Esophagus squamous epithelium (tissue), 5 donors: ENCODE measurements at places on chromosomes 1 and 21.
A peak's percentile ranks its signal among the peaks of the same experiment; 100 is the strongest.

- no peaks in the 10 kb centered on the region for H3K27me3 ChIP-seq
- H3K27ac ChIP-seq = peak overlapping the region; percentile 66
- H3K4me3 ChIP-seq = peak overlapping the region; percentile 84
- DNase-seq = no peak
- peaks cover 73% of the 10 kb centered on the region for H3K4me1 ChIP-seq
Measured at GRCh38 chr1:6496890-6497214, 5.4 kb upstream of the PLEKHG5 start.

DNA sequence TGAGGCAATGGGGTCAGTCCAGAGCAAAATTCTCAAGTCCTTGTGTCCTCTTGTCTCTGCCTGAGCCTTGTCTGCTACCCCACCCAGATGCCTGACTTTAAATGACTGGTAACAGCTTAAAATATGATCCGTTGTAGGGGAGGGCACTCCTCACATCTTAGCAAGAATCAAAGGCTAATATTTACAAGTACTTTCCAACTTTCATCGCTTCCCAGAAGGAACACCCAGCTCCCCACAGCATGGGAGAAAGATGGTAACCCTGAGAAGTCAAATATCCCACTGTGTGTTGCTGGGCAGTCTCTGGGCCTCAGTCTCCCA, 5.2 kb downstream of the ECE1 start:
- H3K4me3 ChIP-seq = no peak overlapping the region
- H3K36me3 ChIP-seq = no peaks in the 10 kb centered on the region
- H3K27ac ChIP-seq = peak overlapping the region; percentile 72
- H3K4me1 ChIP-seq = peaks cover 91% of the 10 kb centered on the region
- DNase-seq = no peak
- no peaks in the 10 kb centered on the region for H3K27me3 ChIP-seq

GRCh38 chr1:14946684-14947238, 206.8 kb upstream of the TMEM51 start:
- H3K4me3 ChIP-seq = peak overlapping the region; percentile 28
- peak overlapping the region; percentile 93 for H3K27ac ChIP-seq
- no peaks in the 10 kb centered on the region for H3K36me3 ChIP-seq

DNA sequence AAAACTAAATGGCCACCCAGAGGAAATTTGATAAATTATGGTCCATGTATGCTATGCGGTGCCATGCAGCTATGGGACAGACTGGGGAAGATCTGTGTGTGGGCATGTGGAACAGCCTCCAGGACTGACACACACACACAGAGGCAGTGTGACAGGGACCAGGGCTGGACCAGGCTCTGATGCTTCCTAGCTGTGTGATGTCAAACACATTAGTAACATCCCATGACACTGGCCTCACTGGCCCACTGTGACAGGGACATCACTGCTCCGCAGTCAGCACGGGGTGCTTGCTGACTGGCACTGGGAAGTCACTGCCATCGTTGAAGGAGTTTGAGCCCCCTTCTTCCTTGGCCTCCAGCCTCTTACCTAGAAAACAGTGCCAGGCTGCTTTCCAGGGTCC, 13.9 kb downstream of the RAP1GAP start:
- no peaks in the 10 kb centered on the region for H3K36me3 ChIP-seq
- H3K27me3 ChIP-seq = peaks cover 31% of the 10 kb centered on the region
- no peak for DNase-seq
- no peak overlapping the region for H3K27ac ChIP-seq

DNA sequence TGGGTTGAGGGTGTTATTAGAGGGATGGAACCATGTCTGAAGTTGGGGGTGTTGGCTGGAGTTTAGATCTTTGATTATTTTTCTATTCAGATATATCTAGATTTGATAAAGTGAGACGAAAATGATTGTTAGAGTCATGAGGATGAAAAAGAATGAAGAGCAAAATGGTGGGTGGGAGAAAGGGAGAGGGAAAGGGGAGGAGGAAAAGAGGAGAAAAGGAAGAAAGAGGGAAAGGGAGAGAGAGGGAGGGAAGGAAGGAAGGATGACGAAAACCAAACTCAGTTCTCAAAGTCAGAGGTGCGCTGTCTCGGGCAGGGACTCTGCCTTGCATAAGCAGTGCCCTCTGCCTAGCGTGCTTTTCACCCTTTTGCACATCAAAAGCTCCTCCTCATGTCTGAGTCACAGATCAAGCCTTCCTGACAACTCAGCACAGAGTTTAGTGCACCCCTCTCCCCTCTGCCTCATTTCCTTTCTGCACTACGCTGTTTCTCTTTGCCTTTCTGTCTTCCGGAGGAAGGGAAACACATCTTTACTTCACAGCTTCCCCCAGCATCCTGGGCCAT, 225.8 kb upstream of the PROX1 start:
- no peaks in the 10 kb centered on the region for H3K4me1 ChIP-seq
- H3K27me3 ChIP-seq = no peaks in the 10 kb centered on the region
- H3K36me3 ChIP-seq = no peaks in the 10 kb centered on the region
- H3K4me3 ChIP-seq = no peak overlapping the region
- H3K27ac ChIP-seq = no peak overlapping the region

DNA sequence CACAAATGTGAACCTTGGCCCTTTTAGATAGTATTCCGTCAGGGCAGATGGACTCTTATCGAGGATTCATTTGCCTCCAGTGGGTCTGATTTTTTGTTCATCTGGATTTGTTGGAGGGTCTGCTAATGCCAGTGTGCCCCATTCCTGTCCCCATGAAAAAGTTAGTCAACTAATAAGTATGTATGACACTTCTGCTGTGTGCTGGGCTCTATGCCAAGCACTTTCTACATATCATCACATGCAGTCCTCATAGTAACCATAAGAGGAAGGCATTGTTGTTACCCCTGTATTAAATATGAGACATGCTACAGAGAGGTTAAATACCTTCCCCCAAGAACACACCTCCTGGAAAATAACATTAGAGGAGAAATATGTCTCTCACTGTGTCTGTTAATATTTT, 46.6 kb upstream of the MAB21L3 start:
- H3K4me1 ChIP-seq = no peaks in the 10 kb centered on the region
- H3K36me3 ChIP-seq = no peaks in the 10 kb centered on the region
- H3K4me3 ChIP-seq = no peak overlapping the region
- no peak overlapping the region for H3K27ac ChIP-seq

GRCh38 chr21:20010691-20011200, 987.5 kb upstream of the NCAM2 start:
- H3K27me3 ChIP-seq = no peaks in the 10 kb centered on the region
- DNase-seq = no peak
- no peaks in the 10 kb centered on the region for H3K36me3 ChIP-seq
- H3K27ac ChIP-seq = no peak overlapping the region

DNA sequence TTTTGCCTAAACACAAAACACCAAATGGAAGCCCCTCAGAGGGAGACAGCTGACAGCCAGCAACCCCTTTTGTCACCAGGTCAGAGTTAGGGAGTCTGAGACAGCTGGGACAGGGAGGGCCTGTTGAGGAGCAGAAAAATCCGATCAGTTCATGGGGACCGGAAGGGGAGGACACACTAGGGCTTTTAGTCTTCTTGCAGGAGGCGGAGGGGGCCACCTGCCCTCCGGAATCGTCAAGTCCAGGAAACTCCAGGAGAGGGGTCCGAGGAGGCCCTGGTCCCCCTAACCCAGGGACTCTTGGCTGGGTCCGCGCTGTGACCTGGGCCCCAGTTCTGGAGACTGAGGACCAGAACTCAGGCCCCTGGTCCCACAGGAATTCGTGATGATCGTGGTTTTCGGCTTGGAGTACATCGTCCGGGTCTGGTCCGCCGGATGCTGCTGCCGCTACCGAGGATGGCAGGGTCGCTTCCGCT, 34.2 kb downstream of the KCNQ4 start:
- H3K27me3 ChIP-seq = no peaks in the 10 kb centered on the region
- H3K4me3 ChIP-seq = peak overlapping the region; percentile 62
- peaks cover 6% of the 10 kb centered on the region for H3K4me1 ChIP-seq
- no peak overlapping the region for H3K27ac ChIP-seq

DNA sequence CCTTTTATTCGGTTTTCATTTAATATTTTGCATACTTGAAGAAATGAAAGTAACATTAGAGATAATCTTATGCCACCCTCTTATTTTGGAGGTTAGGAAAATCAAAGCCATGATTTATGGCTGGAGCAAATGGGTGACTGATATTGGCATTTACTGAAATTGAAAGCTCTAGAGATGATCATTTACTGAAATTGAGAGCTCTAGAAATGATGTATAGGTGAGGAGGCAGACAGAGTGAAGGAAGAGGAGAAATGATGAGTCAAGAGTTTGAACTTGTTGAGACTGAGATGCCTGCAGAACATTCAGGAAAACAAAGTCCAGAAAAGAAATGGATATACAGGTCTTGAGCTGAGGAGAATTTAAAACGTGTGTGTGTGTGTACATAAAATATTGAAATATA, 217.6 kb downstream of the LTN1 start:
- no peaks in the 10 kb centered on the region for H3K4me1 ChIP-seq
- H3K27ac ChIP-seq = no peak overlapping the region
- H3K36me3 ChIP-seq = no peaks in the 10 kb centered on the region
- no peak for DNase-seq
- H3K4me3 ChIP-seq = no peak overlapping the region
- no peaks in the 10 kb centered on the region for H3K27me3 ChIP-seq

- DNase-seq = no peak
- peaks cover 81% of the 10 kb centered on the region for H3K36me3 ChIP-seq
- no peak overlapping the region for H3K27ac ChIP-seq
Measured at GRCh38 chr1:247324923-247325322, 6.7 kb downstream of the ZNF496 start.

- no peak overlapping the region for H3K4me3 ChIP-seq
- no peak overlapping the region for H3K27ac ChIP-seq
- H3K4me1 ChIP-seq = no peaks in the 10 kb centered on the region
- no peak for DNase-seq
- no peaks in the 10 kb centered on the region for H3K36me3 ChIP-seq
- H3K27me3 ChIP-seq = no peaks in the 10 kb centered on the region
Measured at GRCh38 chr1:33609739-33610138, 137.3 kb downstream of the ZSCAN20 start.

GRCh38 chr1:12636098-12636950, 7.6 kb upstream of the AADACL4 start:
- H3K27me3 ChIP-seq = peaks cover 10% of the 10 kb centered on the region
- H3K4me1 ChIP-seq = no peaks in the 10 kb centered on the region
- no peak overlapping the region for H3K4me3 ChIP-seq
- no peak overlapping the region for H3K27ac ChIP-seq
- no peak for DNase-seq
- no peaks in the 10 kb centered on the region for H3K36me3 ChIP-seq

GRCh38 chr1:154489695-154490274, 12.2 kb upstream of the TDRD10 start:
- no peak overlapping the region for H3K4me3 ChIP-seq
- peaks cover 6% of the 10 kb centered on the region for H3K36me3 ChIP-seq
- H3K27me3 ChIP-seq = no peaks in the 10 kb centered on the region
- DNase-seq = no peak

- peaks cover 10% of the 10 kb centered on the region for H3K4me1 ChIP-seq
- peaks cover 15% of the 10 kb centered on the region for H3K36me3 ChIP-seq
- no peak overlapping the region for H3K4me3 ChIP-seq
- H3K27me3 ChIP-seq = no peaks in the 10 kb centered on the region
Measured at GRCh38 chr1:113975211-113975895, 3.9 kb upstream of the OLFML3 start.

GRCh38 chr1:194568610-194569009, 1382.2 kb upstream of the B3GALT2 start:
- no peak overlapping the region for H3K27ac ChIP-seq
- H3K27me3 ChIP-seq = no peaks in the 10 kb centered on the region
- no peak overlapping the region for H3K4me3 ChIP-seq
- no peak for DNase-seq

DNA sequence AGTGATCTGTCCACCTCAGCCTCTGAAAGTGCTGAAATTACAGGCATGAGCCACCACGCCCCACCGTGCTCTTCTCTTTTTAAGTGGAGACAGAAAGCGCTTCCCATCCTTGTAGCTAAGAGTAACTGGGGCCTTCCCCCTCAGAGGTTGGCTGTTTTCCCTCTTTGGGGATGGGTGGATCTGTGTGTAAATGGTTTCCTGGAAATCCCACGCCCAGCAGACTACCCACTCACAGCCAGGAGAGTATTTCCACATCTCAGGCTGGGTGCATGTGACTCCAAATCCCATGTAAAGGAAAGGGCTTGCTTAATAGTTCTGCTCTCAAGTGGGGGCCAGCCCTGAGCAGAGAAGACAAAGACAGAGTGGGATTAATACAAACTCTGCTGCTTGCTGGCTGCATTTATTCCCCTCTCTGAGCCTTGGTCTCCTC, 19.6 kb upstream of the TCEA3 start:
- H3K27me3 ChIP-seq = no peaks in the 10 kb centered on the region
- no peak for DNase-seq
- H3K27ac ChIP-seq = peak overlapping the region; percentile 3
- H3K4me1 ChIP-seq = no peaks in the 10 kb centered on the region
- no peak overlapping the region for H3K4me3 ChIP-seq

- no peaks in the 10 kb centered on the region for H3K4me1 ChIP-seq
- no peaks in the 10 kb centered on the region for H3K27me3 ChIP-seq
- H3K4me3 ChIP-seq = no peak overlapping the region
Measured at GRCh38 chr1:198655459-198656121, 16.8 kb downstream of the PTPRC start.

DNA sequence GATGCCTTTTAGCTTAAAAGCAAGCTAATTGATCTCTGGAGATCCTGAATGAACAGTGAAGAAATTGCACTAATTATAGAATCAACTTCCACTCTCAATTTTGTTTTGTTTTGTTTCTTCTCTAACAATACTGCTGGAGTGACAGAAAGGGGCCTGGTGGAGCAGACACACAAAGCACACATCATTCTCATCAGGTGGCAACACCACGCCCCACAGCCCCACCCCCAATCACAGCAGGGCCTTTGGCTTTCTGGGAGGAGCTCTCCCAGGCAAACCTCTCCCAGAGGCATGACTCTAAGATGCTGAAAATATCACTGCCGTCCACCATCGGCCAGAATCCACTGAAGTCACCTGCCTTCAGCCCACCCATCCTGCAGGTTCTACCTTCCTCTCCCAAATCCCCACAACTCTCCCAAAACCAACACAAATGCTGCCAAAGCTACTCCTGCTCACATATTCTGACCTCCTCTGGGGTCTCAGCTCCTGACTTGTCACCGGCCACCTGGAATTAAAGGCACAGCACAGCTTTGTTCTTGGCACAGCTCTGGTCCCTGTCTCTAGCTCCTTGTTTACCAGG, 120.7 kb downstream of the GRIK3 start:
- no peaks in the 10 kb centered on the region for H3K36me3 ChIP-seq
- H3K27me3 ChIP-seq = no peaks in the 10 kb centered on the region
- DNase-seq = no peak
- no peaks in the 10 kb centered on the region for H3K4me1 ChIP-seq
- no peak overlapping the region for H3K4me3 ChIP-seq
- no peak overlapping the region for H3K27ac ChIP-seq

- H3K4me3 ChIP-seq = no peak overlapping the region
- no peak for DNase-seq
- H3K27ac ChIP-seq = peak overlapping the region; percentile 3
- peaks cover 29% of the 10 kb centered on the region for H3K4me1 ChIP-seq
- no peaks in the 10 kb centered on the region for H3K27me3 ChIP-seq
Measured at GRCh38 chr1:172938681-172939080, 112.1 kb downstream of the TNFSF18 start.

GRCh38 chr1:116910379-116911187, 867 bp downstream of the PTGFRN start:
- DNase-seq = no peak
- H3K36me3 ChIP-seq = no peaks in the 10 kb centered on the region
- peaks cover 18% of the 10 kb centered on the region for H3K4me1 ChIP-seq
- peak overlapping the region; percentile 93 for H3K27ac ChIP-seq
- no peaks in the 10 kb centered on the region for H3K27me3 ChIP-seq
